ENCODE measurements at places on chromosomes 3 and 15.

DNA sequence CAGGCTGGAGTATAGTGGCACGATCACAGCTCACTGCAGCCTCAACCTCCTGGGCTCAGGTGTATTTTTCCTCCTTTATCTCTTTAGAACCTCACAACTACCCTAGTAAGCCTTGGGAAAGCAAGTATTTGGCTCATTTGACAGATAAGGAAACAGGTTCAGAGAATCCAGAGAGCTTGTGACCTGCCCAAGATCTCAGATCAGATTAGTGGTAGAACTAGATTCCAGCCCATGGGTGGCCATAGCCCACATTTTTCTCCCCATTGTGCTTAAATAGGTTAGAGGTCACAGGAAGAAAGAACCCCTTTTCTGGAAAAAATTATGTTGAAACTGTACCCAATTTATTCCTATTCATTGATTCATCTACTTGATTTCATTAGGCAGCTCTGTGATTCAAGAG, 64.3 kb downstream of the TSC22D2 start:
- no peak for DNase-seq

GRCh38 chr15:65790694-65791334, 1.3 kb downstream of the DENND4A start:
- no peak for DNase-seq

GRCh38 chr3:112579697-112580096, 17.9 kb downstream of the SLC35A5 start:
- no peak for DNase-seq

- no peak for DNase-seq
Measured at GRCh38 chr15:68598171-68599152, 19.7 kb downstream of the CORO2B start.

DNA sequence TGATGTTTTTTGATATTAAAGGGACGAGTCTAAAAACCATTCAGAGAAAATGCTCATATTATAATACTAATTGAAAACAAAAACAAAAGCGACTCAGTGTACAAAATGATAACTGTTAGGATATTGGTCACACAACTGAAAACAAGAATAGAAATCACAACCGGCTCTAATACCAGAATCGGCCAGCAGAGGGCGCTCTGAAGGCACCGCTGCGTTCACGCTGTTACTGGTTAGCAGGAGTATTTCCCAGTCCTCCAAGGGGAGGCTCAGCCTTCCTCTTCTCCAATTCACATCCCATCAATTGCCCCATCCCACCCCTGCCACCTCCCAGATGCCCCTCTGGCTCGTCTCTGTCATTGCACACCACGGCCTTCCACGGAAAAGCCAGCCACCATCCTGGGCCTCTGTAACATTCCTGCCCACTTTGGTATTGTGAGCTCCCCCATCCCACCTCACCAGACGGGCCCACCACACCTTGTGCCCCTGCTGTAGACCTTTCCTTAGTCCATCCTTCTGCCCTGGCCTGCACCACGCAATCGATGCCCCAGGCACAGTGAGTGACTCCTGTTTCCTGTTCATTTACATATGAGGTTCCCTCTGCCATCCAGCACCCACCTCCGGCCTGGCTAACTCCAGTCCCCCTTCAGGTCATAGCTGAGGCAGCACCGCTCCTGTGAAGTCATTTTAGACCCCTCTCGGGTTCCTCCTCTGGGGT, 8.5 kb downstream of the FAM107A start:
- DNase-seq: peak; percentile 75

DNA sequence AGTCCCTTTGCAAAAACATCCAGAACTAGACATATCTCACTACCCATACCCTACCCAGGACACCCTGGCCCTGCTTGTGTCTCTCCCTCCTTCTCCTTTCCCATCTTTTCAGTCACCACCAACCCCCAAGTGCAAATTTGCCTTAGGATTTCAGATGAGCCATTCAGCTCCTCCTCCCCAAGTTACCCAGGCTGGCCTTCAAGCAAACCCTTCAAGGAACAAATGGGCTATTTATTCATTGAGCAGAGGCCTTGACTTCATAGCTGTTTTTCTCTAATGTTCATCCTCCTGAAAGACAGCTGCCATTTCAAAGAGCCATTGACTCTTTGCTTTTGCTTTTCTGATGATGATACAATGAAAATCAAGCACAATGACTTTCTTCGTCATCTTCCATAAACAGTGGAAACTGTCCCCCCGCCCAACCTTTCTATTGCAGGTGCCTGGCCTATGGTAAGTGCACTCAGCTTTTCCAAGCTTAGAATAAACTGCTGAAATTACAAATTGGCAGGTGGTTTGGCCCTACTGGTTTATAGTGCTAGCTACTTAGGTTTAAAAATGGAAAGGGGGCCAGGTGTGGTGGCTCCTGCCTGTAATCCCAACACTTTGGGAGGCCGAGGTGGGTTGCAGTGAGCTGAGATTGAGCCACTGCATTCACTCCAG, 26.1 kb upstream of the KLHL6 start:
- DNase-seq: no peak

- DNase-seq: no peak
Measured at GRCh38 chr15:38879909-38880471, 315.4 kb upstream of the RASGRP1 start.

GRCh38 chr3:42302924-42303634, 37.1 kb upstream of the CCK start:
- DNase-seq: no peak

GRCh38 chr3:82157952-82158351, 396.5 kb upstream of the GBE1 start:
- DNase-seq: no peak

DNA sequence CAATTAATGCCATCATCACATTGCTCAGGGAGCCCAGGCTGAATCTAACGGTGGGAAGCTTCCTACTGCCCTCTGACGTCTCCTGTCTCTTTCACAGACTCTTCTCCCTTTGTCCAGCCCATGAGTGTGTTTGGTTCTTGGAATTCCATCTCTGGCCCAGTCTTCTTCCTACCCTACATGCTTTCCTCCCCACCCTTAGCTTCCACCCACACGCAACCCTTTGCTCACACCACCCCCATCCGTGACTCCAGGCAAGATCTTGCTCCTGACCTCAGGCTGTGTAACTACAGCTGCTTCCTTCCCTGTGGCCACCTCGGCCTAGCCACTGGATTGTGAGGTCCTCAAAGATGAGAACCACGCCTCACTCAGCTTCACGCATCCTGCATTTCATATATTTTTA, 72.3 kb upstream of the THBS1 start:
- no peak for DNase-seq

DNA sequence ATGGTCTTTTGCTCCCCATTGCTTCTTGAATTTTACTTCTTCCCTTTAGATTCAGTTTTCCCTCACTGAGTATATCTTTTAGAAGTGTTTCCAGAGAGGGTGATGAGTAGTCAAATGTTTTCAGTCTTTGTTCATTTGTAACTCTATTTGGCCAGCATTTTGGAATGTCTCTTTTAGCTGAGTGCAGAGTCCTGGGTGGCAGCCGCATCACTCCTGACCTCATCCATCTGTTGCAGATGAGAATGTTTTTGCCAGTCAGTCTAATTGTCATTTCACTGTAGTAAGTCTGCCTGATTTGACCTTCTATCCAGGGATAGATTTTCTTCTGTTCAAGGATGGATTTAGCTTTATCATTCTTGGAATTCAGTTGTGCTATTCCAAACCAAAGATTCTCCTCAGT, 7.3 kb downstream of the SRPRB start:
- DNase-seq: no peak

GRCh38 chr15:57386976-57387375, 10.7 kb downstream of the CGNL1 start:
- DNase-seq: no peak

- DNase-seq: no peak
Measured at GRCh38 chr3:155024006-155024638, 56.0 kb upstream of the MME start.

- peak; percentile 2 for DNase-seq
Measured at GRCh38 chr15:62344806-62345539, 179.9 kb upstream of the C2CD4B start.

GRCh38 chr3:45082142-45082538, 56.0 kb downstream of the CLEC3B start:
- no peak for DNase-seq

GRCh38 chr3:180175572-180175971, 138.8 kb upstream of the PEX5L start:
- no peak for DNase-seq

- DNase-seq: no peak
Measured at GRCh38 chr3:66803206-66803605, 194.9 kb upstream of the KBTBD8 start.

DNA sequence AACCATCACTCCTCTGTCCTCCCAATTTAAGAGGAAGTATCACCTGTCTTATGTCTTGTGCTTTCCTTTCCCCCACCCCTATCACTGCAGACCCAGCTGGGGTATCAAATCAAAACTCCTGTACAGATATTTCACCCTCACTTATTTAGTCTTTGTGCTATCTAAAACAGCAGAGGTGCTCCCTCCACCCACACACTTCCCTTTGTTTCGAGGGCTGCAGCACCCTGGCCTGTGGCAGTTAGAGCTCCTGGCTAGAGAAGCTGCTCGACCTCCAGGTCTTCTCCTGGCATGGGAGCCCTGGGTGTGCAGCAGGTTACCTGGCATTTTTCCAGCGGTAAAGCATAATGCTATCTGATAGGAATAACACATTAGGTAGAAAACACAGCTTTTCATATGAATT, 181.4 kb upstream of the BCL6 start:
- DNase-seq: no peak

DNA sequence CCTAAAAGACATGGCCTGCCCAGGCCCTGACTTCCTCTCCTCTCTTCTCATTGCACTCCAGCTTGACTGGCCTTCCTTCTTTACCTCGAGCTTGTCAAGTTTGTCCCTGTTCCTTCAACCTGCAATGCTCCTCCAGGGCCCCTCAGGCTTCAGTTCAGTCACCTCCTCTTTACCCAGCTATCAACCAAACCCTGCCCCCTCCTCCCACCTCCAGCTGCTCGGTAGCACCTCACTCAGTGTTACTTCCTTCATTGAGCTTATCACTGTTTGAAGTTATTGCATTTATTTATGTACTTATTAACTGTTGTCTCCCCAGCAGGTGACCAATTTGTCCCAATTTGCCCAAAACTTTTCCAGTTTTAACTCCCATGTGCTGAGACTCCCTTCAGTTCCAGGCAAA, 95.8 kb upstream of the UBE2E1 start:
- no peak for DNase-seq

DNA sequence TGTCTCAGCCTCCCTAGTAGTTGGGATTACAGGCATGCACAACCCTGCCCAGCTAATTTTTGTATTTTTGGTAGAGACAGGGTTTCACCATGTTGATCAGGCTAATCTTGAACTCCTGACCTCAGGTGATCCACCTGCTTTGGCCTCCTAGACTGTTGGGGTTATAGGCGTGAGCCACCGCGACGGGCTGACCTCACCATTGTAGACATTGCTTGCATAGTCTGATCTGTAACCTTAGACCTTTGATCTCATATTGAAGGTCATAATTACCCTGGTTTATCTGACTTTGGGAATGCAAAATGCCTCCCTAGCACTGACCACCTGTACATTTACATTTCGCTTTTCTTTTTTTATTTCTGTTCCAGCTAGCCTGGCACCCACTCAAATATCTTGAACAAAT, 31.2 kb downstream of the ADGRG7 start:
- no peak for DNase-seq

DNA sequence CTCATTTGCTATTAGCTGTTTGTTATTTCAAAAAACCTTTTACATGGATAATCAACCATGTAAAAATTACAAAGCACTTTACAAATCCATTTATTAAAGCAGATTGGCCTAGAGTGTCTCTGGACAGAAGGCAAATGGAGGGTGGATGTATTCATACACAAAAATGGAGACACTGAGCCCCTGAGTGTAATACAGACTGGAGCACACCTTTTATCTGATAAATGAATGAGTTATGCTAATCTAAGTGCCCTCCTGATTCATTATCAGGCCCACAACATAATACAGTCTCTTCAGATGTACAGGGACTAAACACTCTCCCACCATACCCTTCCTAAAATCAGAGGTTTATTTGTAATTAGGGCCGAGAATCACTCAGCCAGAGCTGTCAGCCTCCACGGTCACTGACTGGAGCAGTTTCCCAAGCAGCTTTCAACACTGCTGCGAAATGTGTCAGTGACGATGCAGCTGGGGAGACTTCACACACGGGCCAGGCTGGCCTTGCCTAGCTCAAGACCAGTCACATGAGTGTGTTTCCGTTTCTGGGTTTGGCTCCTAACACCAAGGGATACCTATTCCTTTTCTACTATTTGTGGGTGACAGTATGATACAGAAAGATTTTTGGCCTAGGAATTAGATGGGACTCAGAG, 271.8 kb downstream of the ZIC1 start:
- DNase-seq: no peak

GRCh38 chr3:151016478-151016795, 43.9 kb upstream of the CLRN1 start:
- DNase-seq: no peak

DNA sequence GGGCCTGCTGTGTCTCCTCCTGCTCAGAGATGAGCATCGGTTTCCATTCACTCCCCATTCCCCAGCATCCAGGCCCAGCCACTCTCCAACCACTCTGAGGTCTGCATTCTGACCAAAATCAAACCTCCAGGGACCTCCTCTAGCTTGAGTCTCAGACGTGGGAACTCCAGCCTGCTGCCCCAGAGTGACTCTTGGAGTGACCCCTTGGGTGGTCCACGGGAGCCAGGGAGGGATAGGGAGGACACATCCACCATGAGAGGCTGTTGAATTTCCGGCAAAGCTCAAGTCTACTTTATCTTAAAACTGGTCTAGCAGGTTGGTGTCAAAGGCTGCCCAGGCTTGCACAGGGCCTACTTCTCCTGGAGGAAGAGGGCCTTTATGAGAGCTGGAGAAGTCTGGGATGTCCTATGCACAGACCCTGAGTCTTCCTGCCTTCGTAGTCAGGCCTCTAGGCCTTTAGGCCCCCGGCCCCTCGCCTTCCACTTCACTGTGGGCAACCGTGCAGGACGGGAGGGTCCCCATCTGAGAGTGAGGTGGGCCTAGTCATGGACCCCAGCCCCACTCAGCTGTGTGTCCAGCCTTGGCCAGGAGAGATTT, 8.9 kb downstream of the CISH start:
- no peak for DNase-seq

- no peak for DNase-seq
Measured at GRCh38 chr3:99966662-99967416, 147.5 kb downstream of the FILIP1L start.

- no peak for DNase-seq
Measured at GRCh38 chr3:71543371-71544016, 40.0 kb downstream of the FOXP1 start.

DNA sequence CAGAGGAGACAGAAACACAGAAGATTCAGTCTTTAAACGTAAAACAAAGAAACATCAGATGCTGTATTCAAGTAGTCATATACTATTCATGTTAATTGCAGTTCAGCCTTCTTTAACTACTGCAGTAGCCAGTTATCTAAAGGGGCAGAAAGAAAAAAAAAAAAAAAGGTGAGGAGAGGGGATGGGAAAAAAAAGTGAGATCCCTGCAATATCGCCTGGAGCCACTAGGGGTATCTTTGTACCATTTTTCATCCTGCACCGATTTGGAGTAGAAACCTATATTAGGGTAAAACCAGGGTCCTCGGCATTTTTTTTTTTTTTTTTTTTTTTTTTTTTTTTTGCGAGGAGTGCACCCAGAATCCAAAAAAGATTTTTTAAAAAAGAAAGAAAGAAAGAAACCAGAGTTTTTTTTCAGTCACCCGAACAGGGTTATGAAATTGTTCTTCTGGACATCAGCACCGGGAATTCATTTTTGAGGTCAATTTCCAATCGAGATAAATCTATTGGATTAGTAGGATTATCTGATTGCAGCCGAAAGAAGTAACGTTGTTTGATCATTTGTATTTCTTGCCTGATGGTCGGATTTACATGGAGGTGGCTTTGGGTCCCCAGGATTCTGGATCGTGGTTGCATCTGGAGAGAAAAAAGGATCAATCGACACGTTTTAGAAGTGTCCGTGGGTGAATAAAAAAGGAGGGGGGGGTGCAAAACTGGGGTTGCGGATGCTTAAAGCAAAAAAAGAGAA, 186.7 kb downstream of the NLGN1 start:
- no peak for DNase-seq
